Activated CD4-positive, alpha-beta T cell treated with anti-CD3 and anti-CD28 coated beads for 4 hours (primary cell): ENCODE measurements at places on chromosomes 5 and 9.

DNA sequence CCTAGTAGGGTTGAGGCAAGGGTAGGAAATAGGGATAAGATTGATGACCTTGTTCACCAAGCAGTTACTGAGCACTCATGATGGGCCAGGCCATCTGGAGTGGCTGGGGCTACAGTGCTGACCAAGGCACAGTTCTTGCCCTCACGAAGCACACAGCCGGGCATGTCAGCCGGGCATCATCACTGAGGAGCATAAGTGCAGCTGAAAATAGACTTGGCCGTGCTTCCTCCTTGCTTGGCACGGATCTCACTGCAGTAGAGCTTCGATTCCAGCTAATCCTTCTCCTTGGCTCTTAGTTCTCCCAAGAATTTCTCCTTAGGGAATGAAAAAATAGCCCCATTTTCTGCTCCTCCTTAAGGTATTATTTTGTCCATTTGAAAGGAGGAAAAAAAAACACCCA is 116.6 kb downstream of the NMUR2 start:
- no peak for DNase-seq

DNA sequence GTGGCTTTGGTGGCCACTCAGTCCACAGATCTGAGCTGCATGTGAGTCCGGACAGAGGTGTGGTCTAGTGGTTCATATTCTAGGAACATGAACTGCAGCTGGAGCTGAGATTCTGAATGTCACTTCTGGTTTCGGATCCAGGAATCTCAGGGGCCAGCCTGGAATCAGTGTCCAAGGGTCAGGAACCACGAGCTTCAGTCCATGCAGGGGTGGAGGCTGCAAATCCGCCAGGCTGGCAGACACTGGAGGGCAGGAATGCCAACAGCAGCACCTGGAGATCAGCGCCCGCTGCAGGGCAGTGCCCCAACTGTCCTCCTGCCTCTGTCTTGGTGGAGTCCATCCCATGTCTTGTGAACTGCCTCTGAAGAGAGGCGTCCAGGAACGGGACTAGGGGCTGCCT is 73.5 kb downstream of the CACNA1B start:
- no peak for DNase-seq

DNA sequence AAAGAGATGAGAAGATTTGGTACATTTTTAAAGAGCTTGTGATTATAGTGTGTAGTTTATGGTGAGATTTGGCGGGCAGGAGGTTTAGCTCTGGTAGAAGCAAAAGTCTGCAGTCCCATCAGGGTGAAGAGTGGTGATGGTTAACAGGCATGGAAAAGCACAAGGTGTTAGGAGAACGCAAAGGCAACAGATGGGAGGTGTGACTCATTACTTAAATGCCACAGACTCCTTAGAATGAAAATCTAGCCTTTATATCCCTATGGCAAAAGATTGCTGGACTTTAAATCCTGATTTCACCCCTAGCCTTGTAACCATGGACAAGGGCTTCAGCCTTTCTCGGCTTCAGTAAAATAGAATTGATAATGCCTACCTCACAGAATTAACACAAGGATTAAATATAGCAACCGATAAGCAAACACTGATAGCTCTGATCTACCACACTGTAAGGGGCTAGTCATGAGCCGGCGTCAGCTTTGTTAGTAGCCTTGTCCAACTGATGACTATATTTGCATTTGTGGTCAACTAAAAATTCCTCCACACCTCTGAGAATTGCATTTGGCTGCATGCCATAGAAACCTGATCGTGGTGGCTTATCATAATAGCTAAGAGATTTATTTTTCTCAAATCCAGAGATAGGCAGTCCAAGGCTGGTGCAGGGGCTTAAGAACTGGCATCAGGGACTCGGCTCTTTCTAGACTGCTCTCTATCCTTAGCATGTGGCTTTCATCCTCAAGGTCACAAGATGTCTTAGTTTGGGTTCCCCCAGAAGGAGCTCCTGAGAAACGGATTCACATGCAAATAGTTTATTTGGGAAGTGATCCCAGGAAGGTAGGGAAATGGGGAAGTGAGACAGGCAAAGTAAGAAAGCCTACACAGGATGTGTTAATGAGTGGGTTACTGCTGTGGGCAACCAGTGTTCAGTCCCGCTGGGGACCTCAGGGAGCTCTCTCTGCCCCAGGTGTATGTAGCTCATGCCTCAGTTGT is 19.6 kb downstream of the MFAP3 start:
- no peak for DNase-seq

DNA sequence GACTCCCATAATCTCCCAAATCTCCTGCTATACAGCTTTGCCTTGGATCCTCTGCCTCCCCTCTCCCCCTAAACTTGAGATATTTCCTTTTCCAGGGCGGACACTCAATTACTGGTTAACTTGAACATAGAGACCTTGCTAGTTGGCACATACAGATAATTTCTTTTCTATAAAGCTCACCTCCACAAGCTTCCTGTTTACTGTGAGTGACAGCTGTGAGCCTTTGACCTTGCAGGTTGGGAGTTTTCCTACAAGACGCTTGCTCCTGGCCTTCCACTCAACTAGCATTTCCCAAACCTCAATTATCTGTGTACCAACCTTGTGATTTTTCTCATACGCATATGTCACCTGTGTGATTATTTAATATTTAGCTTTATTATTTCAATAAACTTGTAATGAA is 114.5 kb downstream of the GNA14 start:
- DNase-seq = no peak

- peak; percentile 47 for DNase-seq
Observed at GRCh38 chr9:129436751-129437625, 183.9 kb downstream of the C9orf50 start.

DNA sequence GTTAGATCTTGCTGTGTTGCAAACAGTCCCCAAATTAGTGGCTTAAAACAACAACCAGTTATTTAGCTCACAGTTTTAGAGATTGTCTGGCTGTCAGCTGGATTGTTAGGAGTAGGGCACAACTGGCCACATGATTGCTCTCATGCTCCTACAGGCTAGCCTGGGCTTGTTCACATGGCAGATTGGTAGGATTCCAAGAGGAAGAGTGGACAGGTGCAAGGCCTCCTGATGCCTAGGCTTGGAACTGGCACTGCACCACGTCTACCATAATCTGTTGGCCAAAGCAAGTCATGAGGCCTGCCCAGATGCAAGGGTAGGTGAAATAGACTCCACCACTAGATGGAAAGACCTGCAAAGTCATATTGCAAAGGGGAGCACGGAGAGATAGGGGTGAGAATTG is 76.4 kb downstream of the ACER2 start:
- no peak for DNase-seq

GRCh38 chr9:35907711-35908503 is 1.4 kb upstream of the SPAAR start:
- peak; percentile 11 for DNase-seq

DNA sequence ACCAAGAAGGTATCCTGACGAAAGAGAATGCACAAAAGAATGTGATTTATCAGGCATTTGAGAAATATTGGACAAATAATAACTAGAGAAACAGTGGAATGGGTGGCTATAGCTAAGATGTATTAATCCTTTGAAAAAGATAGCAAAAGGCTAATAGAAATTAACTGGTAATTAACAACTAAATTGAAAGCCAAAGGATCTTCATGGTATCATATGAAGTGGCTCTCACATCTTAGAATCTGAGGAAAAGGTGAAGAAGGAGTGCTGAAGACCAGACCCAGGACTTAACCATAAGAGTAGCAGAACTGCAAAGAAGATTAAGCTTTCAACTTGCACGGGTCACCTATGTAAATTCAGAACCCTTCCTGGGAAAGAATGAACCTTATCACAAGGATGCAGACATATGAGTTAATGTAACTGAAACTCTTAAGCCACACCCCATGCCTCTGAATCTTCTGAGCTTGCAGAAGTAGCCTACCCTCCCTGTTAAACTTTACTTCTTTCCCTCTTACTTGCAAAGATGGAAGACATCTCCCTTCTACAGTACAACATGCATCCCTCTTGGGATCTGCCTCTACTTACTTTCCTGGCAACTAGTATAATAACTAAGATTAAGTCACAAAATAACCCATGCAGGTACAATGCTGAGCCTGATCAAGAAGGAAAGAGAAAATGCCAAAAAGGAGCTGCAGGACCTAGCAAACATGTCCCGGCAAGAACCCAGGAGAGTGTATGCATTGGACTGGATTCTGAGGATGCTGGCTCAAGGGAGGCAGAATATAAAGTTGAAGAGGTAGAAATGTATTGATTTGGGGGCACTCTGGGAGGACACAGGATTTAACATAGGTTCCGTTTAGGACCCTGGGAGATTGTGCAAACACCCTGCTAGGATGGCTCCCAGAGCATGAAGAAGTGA is 395.5 kb upstream of the SLC30A5 start:
- no peak for DNase-seq

DNA sequence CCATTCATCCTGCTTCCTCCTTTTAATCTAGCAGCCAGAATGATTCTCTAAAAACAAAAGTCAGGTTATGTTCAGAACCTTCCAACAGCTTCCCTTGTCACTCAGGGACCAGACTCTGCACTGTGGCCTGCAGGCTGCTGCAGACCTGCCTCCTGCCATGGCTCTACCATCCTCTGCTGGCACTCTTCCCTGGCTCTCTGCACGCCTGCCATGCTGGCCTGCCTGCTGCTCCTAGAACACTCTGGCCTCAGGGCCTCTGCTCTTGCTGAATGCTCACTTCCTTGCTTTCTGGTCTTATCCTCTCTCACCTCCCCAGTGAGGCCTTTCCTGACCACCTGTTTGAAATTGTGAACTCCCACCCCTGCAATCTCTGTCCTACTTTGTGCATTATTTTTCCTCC is 149.4 kb downstream of the CD180 start:
- DNase-seq = no peak

- DNase-seq = no peak
Observed at GRCh38 chr5:76351577-76351976, 51.5 kb upstream of the IQGAP2 start.

DNA sequence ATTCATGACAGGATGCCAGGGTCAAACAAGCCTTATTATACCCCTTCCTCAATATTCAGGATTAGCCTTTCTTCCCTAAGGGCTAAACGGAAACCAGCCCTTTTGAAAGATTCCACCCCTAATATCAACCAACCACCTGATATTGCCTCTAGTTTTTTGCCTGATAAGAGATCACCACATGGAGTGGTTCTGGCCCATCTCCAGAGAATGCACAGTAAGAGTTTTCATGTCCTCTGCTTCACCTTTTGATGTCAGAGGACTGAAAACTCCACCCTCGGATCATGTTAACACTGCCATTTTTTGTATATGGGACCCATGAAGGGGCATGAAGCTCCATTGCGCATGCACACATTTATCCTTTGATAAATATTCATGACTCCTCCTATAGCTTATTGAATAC is 5.8 kb upstream of the LNPEP start:
- DNase-seq = no peak

GRCh38 chr9:107999890-108000289 is 510.3 kb upstream of the KLF4 start:
- no peak for DNase-seq

- DNase-seq = no peak
Observed at GRCh38 chr5:118722122-118723020, 266.0 kb downstream of the DTWD2 start.

DNA sequence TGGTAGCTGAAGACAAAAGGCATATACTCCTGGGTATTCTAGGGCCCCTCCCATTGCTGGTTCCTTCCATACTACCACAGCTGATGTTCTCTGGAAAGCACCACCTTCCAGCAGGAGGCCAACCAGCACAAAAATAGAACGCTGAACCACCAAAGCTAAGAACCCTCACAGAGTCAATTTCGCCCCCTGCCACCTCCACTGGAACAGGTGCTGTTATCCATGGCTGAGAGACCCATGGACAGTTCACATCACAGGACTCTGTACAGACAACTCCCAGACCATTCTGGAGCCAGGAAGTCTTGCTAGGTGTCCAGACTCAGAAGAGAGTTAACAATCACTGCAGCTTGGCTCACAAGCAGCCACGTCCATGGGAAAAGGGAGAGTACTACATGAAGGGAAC is 1851.5 kb upstream of the NUDT12 start:
- DNase-seq = no peak

GRCh38 chr9:133803028-133803585 is 65.0 kb upstream of the SARDH start:
- DNase-seq = no peak

DNA sequence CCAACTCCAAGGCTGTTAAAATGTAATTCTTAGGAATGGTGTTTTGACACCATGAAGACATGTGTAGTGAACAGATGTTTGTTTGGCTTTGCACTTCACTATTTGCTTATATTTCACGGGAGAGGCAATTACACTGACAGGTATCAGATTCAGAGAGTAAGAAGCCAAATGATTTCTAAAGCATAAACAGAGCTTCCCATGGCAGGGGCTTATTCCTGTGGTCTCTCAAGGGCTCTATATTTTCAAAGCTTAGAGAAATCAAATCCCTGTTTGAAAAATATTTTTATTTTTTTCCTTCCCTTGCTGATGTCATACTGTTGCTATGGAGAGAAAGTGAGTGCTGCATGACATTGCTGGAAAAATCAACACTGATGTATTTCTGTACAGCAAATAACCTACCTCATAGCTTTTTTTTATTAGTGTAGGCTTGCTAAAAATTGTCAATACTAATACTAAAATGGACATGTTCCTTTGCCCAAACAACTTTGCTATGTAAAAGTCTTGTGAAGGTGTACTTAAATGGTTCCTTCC is 161.4 kb downstream of the GIN1 start:
- no peak for DNase-seq

DNA sequence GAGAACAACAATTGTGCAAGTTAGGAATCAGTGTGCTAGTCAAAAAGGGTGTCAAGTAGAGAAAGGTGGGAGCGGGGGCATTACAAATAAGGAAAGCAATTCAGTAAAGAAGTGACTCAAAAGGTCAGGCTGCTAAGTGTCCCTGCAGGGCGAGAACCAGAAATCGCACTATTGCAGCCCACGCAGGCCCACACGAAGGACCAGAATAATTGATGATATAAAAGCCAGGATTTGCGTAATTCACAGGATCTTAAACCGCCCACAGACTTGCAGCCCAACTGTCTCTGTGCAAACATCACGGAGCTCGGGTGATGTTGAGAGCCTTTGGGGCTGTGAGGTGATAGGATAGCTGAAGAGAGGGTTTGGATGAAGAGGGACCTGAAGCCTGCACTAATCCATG is 349.0 kb downstream of the BRINP1 start:
- no peak for DNase-seq
